IPS DF 6.9 (cell line): ENCODE measurements at places on chromosomes 16 and 17.

DNA sequence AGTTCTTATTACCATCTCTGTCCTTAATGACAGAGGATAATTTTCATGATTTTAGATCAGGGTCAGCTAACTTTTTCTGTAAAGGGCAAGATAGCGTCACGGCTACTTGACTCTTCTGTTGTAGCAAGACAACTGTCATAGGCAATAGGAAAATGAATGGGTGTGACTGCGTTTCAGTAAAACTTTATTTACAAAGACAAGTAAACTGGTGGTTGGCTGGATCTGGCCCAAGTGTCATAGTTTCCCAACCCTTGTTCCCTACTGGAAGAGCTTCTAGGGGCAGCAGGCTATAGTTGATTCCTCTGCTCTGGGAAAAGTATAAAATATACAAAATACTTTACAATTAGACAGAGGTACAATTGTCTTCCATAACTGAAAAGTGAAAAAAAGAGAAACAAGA, 50.6 kb upstream of the VPS4A start:
- no peak overlapping the region for H3K27ac ChIP-seq
- no peak overlapping the region for H3K4me3 ChIP-seq
- no peaks in the 10 kb centered on the region for H3K36me3 ChIP-seq
- H3K4me1 ChIP-seq: no peaks in the 10 kb centered on the region

GRCh38 chr16:2720064-2720457, at the start of gene PRSS27:
Gene PRSS27, minus strand, starts transcription at chr16:2720224. Its CDS starts 64 bp downstream, at chr16:2720160.
- H3K27me3 ChIP-seq: no peaks in the 10 kb centered on the region
- H3K36me3 ChIP-seq: no peaks in the 10 kb centered on the region
- no peak within 1 kb of the TSS for H3K27ac ChIP-seq
- peak within 1 kb of the TSS; percentile 57; the same call in 1 of the 2 replicates for H3K4me3 ChIP-seq

- no peaks in the 10 kb centered on the region for H3K27me3 ChIP-seq
- DNase-seq: no peak
- no peak overlapping the region for H3K27ac ChIP-seq
- H3K4me3 ChIP-seq: no peak overlapping the region
- no peaks in the 10 kb centered on the region for H3K36me3 ChIP-seq
Observed at GRCh38 chr16:28544998-28545397, 6.2 kb upstream of the NUPR1 start.

DNA sequence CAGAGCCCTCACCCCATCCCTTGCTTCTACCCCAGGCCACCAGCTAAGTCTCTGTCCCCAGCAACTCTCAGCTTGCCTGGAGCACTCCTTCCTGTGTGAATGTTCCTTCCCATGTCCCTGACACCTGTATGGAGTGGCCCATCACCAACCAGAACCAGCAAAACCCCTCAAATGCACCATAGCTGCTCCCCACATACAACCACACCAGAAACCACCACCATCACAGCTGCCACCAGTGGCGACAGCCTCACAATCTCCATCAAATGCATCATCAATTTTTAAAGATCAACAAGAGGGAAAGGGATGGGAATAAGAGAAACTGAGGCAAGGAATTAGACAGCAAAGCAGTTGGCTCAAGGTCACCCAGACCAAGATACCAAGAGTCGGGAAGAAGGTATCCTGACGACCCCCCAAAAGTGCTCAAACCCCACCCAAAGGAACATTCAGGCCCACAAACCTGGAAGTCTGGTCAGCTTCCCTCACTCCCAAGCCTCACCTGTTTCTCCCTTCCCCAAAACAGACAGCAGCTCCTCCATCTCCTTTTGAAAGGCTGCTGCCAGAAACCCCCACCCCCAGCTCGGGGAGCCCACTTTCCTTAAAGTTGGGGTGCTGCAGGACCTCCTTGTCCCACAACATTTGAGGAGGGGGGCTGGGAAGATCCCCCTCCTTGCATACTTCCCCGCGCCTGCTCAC, 1.8 kb downstream of the SRCIN1 start:
- H3K27me3 ChIP-seq: peaks cover 5% of the 10 kb centered on the region; the same call in 1 of the 2 replicates
- no peaks in the 10 kb centered on the region for H3K36me3 ChIP-seq
- no peak for DNase-seq
- no peak overlapping the region for H3K27ac ChIP-seq

DNA sequence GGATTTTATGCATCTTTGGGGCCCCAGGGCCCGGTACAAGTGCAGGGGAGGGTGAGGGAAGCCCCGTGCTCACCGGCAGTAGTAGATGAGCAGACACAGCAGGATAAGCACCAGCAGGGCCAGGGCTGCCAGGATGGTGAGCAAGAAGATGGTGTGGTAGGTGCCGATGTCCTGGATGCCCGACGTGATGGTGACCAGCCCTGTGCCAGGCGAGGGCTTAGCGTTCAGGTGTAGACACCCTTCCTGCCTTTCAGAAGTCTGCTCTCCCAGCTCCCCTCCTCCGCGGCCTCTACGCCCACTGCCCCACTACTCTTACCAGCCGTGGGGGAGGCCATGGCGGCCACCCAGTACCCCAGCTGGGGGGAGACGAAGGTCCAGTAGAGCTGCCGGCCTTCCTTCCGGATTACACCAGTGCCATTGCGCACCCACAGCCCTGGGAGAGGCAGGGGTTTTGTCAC, 8.0 kb downstream of the FAM171A2 start:
- no peaks in the 10 kb centered on the region for H3K27me3 ChIP-seq
- H3K4me3 ChIP-seq: no peak overlapping the region
- no peak overlapping the region for H3K27ac ChIP-seq
- 0 out of 2 replicates have a peak, but pooled peaks cover 3% of the 10 kb centered on the region for H3K4me1 ChIP-seq
- no peak for DNase-seq
